Activated CD8-positive, alpha-beta T cell treated with anti-CD3 and anti-CD28 coated beads, Interleukin-2, amount 10 ng/mL, durations not matched to agents 7 days and 5 days (primary cell): ENCODE measurements at places on chromosomes 5 and 9.

DNA sequence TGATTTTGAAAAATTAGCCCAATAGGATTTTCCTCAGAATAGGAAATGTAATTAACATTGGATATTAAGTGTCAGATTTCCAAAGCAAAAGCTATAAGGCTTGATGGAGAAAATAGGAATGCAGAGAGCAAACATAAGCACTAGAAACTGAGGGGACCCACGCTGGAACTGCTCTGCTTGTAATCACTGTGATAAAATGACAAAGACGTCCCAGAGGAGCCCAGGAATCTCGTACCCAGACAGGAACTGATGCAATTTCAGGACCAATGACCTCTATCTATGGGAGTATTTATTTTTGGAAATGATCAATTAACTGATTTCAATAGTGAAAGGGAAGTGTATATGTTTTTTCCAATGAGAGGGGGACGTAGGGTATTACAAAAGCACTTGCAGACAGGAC is 714.5 kb upstream of the WWC1 start:
- H3K27me3 ChIP-seq: peaks cover 12% of the 10 kb centered on the region
- no peak for DNase-seq
- no peaks in the 10 kb centered on the region for H3K4me1 ChIP-seq
- H3K27ac ChIP-seq: no peak overlapping the region
- no peaks in the 10 kb centered on the region for H3K36me3 ChIP-seq

GRCh38 chr9:122672481-122672880 is 2.4 kb upstream of the OR1L3 start:
- H3K4me3 ChIP-seq: no peak overlapping the region
- H3K4me1 ChIP-seq: no peaks in the 10 kb centered on the region
- peaks cover 8% of the 10 kb centered on the region for H3K27me3 ChIP-seq
- H3K27ac ChIP-seq: no peak overlapping the region

DNA sequence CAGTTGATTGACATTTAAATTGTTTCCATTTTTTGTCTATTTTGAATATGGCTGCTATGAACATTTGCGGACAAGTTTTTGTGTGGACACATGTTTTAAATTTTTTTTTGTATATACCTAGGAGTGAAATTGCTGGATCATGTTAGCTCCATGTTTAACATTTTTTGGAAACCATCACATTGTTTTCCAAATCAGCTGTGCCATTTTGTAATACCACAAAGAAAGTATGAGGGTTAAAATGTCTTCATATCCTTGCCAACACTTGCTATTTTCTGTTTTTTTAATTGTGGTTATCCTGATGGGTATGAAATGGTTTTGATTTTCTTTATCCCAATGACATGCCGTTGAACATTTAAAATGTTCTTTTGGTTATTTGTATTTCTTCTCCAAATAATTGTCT is 52.1 kb downstream of the CARTPT start:
- H3K4me1 ChIP-seq: peaks cover 8% of the 10 kb centered on the region
- no peak overlapping the region for H3K27ac ChIP-seq
- peaks cover 24% of the 10 kb centered on the region for H3K27me3 ChIP-seq

DNA sequence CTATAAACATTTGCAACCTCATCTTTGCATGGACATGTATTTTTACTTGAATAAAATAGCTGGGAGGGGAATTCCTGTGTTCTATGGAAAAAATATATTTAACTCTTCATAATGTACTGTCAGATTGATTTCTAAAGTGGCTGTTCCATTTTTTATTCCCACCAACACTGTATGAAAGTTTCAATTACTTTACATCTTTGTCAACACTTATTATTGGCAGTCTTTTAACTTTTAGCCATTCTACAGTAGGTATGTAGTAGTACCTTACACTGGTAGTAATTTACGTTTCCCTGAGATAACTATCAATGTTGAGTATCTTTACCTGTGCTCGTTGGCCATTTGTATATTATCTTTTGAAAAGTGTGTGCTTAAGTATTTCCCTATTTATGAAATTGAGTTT is 429.7 kb downstream of the KIAA0825 start:
- no peak for DNase-seq
- H3K4me1 ChIP-seq: no peaks in the 10 kb centered on the region
- H3K27ac ChIP-seq: no peak overlapping the region
- H3K27me3 ChIP-seq: peaks cover 6% of the 10 kb centered on the region
- no peak overlapping the region for H3K4me3 ChIP-seq

DNA sequence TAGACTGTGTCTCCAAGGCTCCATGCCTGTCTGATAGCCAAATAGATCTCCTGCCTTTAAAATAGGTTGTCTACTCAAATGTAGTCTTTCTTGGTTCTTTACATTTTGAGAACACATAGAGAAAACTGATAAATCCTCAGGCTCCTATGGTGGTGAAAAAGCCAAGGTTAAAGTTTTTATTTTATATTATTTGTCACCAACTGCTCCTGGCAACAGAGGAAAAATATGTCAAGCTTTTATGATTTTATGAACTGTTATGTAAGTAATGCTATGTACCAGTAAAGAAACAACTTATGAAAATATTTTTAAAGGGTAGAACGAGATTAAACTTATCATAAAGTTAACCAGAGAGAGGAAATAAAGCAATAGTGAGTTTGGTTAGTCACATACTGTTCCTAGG is 222.8 kb downstream of the NR2F1-AS1 start:
- no peaks in the 10 kb centered on the region for H3K36me3 ChIP-seq
- DNase-seq: no peak
- H3K27me3 ChIP-seq: no peaks in the 10 kb centered on the region
- no peaks in the 10 kb centered on the region for H3K4me1 ChIP-seq
- no peak overlapping the region for H3K27ac ChIP-seq

GRCh38 chr9:5375790-5376477 is 36.3 kb upstream of the RLN1 start:
- H3K4me3 ChIP-seq: no peak overlapping the region
- H3K36me3 ChIP-seq: peaks cover 12% of the 10 kb centered on the region
- H3K27me3 ChIP-seq: no peaks in the 10 kb centered on the region
- no peak for DNase-seq
- peaks cover 21% of the 10 kb centered on the region for H3K4me1 ChIP-seq

GRCh38 chr5:177389241-177390169 is 5.3 kb downstream of the SLC34A1 start:
- DNase-seq: peak; percentile 52
- peaks cover 3% of the 10 kb centered on the region for H3K27me3 ChIP-seq
- H3K4me3 ChIP-seq: peak overlapping the region; percentile 43
- H3K27ac ChIP-seq: peak overlapping the region; percentile 93
- no peaks in the 10 kb centered on the region for H3K36me3 ChIP-seq

GRCh38 chr5:24065779-24066178 is 558.4 kb downstream of the PRDM9 start:
- H3K27me3 ChIP-seq: no peaks in the 10 kb centered on the region
- DNase-seq: no peak
- H3K27ac ChIP-seq: no peak overlapping the region
- no peak overlapping the region for H3K4me3 ChIP-seq

DNA sequence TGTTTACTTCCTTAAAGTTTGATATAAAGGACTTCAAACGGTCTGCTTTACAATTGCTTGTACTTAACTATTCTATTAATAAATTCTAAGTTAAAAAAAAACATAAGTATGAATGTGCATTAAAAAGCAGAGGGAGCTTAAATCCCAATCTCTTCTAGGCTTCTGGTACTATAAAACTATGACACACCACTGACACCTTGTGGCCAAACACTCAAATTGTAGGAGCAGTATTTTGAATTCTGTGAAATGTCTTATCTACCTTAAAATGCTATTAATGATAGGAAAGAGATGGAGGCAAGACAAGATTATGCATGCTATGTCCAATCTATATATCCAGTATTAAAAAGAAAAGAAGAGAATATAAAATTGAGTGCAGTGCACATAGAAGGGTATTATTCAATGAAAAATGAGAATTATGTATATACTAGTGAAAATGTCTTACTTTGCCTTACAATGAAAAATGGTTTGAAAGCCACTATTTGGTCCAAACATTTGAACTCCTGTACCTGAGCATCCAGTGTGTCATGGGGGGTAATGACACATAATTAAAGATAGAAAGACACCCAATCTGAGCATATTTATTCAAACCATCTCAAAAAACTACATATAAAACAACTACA is 87.6 kb downstream of the ERP44 start:
- H3K27me3 ChIP-seq: no peaks in the 10 kb centered on the region
- no peaks in the 10 kb centered on the region for H3K4me1 ChIP-seq
- DNase-seq: peak; percentile 73
- H3K36me3 ChIP-seq: peaks cover 17% of the 10 kb centered on the region
- no peak overlapping the region for H3K4me3 ChIP-seq

- H3K27ac ChIP-seq: no peak overlapping the region
- no peaks in the 10 kb centered on the region for H3K27me3 ChIP-seq
- H3K36me3 ChIP-seq: no peaks in the 10 kb centered on the region
- no peaks in the 10 kb centered on the region for H3K4me1 ChIP-seq
Measured at GRCh38 chr9:9747787-9748186, 865.0 kb downstream of the PTPRD start.

GRCh38 chr9:74333384-74334032 is 163.6 kb upstream of the RORB start:
- peak overlapping the region; percentile 40 for H3K4me3 ChIP-seq
- DNase-seq: no peak
- H3K36me3 ChIP-seq: no peaks in the 10 kb centered on the region
- peaks cover 4% of the 10 kb centered on the region for H3K27me3 ChIP-seq

DNA sequence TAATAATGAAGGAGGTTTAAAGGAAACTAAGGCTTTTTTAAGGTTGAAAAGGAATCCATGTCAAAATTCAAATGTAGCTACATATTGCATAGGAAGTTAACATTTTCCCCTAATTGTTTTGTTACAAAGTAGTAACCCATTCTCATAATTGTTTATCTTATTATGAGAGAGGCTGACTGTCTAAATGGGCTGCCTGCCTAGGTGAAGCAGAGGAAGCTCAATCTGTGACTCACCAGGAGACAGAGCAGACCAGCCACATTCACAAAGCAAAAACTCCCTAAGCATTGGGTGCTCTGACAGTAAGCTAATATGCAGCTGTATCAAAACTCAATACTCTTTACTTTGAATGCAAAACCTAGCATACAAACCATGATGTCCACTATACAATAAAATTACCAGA is 208.5 kb downstream of the ROR2 start:
- no peaks in the 10 kb centered on the region for H3K36me3 ChIP-seq
- no peak for DNase-seq
- H3K27ac ChIP-seq: no peak overlapping the region
- H3K4me3 ChIP-seq: no peak overlapping the region

DNA sequence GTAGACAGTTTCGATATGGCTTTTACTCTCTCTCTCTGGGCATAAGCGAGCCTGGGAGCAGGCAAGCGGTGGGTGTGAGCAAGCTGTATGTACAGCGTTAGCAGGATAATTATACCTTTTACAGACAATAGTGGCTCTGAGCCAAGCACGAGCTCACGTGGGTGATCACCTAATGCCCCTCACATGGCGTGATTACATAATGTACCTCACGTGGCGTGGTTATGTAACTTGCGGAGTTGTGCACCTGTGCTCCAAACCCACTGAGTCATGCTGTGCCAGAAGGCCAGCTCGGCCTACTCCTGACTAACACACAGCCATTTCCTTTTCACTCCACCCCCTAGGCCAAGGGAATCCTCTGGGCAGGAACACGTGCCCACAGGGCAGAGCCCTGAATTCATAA is 797.2 kb downstream of the EFNA5 start:
- H3K36me3 ChIP-seq: no peaks in the 10 kb centered on the region
- H3K4me1 ChIP-seq: no peaks in the 10 kb centered on the region
- no peak overlapping the region for H3K27ac ChIP-seq
- H3K27me3 ChIP-seq: no peaks in the 10 kb centered on the region
- no peak for DNase-seq
- H3K4me3 ChIP-seq: no peak overlapping the region

- no peak overlapping the region for H3K4me3 ChIP-seq
- no peak overlapping the region for H3K27ac ChIP-seq
- DNase-seq: no peak
- H3K4me1 ChIP-seq: peaks cover 8% of the 10 kb centered on the region
- H3K36me3 ChIP-seq: no peaks in the 10 kb centered on the region
Measured at GRCh38 chr5:177982956-177983355, 13.1 kb downstream of the PROP1 start.

DNA sequence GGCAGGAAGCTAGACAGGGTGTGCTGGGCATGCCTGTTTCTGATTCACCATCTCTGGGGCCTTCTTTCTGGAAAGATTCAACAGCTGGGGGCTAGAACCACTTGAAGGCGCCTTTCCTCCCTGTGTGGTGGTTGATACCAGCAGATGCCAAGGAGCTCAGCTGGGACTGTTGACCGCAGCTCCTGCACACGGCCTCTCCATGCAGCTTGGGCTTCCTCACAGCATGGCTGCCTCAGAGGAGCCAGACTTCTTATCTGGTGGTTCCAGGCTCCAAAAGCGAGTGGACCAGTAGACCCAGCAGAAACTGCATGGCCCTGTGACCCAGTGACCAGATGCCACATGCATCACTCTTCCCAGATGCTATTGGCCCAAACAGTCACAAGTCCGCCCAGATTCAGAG is 74.7 kb upstream of the COL5A1 start:
- no peak overlapping the region for H3K27ac ChIP-seq
- H3K27me3 ChIP-seq: no peaks in the 10 kb centered on the region

GRCh38 chr9:137804908-137805630 is 72.5 kb upstream of the CACNA1B start:
- peaks cover 14% of the 10 kb centered on the region for H3K4me1 ChIP-seq
- H3K36me3 ChIP-seq: peaks cover 52% of the 10 kb centered on the region
- no peaks in the 10 kb centered on the region for H3K27me3 ChIP-seq
- DNase-seq: no peak
- no peak overlapping the region for H3K27ac ChIP-seq

GRCh38 chr9:120571443-120572257 is 8.3 kb downstream of the CDK5RAP2 start:
- no peak for DNase-seq
- H3K36me3 ChIP-seq: peaks cover 42% of the 10 kb centered on the region
- H3K27me3 ChIP-seq: no peaks in the 10 kb centered on the region
- H3K4me1 ChIP-seq: peaks cover 7% of the 10 kb centered on the region
- no peak overlapping the region for H3K27ac ChIP-seq

GRCh38 chr5:65861830-65862241 is 64.5 kb upstream of the ERBIN start:
- no peak overlapping the region for H3K4me3 ChIP-seq
- no peak for DNase-seq
- H3K27me3 ChIP-seq: no peaks in the 10 kb centered on the region
- H3K27ac ChIP-seq: no peak overlapping the region

GRCh38 chr9:110255463-110256379 is 586 bp downstream of the TXN start:
- H3K4me1 ChIP-seq: peaks cover 40% of the 10 kb centered on the region
- H3K4me3 ChIP-seq: peak overlapping the region; percentile 88
- no peaks in the 10 kb centered on the region for H3K27me3 ChIP-seq
- peak overlapping the region; percentile 95 for H3K27ac ChIP-seq
- H3K36me3 ChIP-seq: peaks cover 27% of the 10 kb centered on the region
- DNase-seq: peak; percentile 53

- H3K27ac ChIP-seq: no peak overlapping the region
- H3K27me3 ChIP-seq: no peaks in the 10 kb centered on the region
- H3K4me3 ChIP-seq: no peak overlapping the region
- no peaks in the 10 kb centered on the region for H3K36me3 ChIP-seq
- no peak for DNase-seq
- no peaks in the 10 kb centered on the region for H3K4me1 ChIP-seq
Measured at GRCh38 chr9:1759009-1759408, 256.1 kb upstream of the SMARCA2 start.

- H3K27ac ChIP-seq: no peak overlapping the region
- no peak overlapping the region for H3K4me3 ChIP-seq
- H3K36me3 ChIP-seq: no peaks in the 10 kb centered on the region
- no peaks in the 10 kb centered on the region for H3K4me1 ChIP-seq
- DNase-seq: no peak
Measured at GRCh38 chr5:18243846-18244245, 609.6 kb downstream of the TAF11L14 start.

GRCh38 chr5:26805076-26805475 is 233.3 kb downstream of the CDH9 start:
- no peak for DNase-seq
- H3K27me3 ChIP-seq: no peaks in the 10 kb centered on the region
- no peak overlapping the region for H3K27ac ChIP-seq
